ENCODE measurements at places on chromosomes 7 and 10.
A peak's percentile ranks its signal among the peaks of the same experiment; 100 is the strongest.

GRCh38 chr10:124179308-124180043 lies 86.1 kb upstream of the CHST15 start:
- DNase-seq, result no peak

GRCh38 chr10:77541247-77541646 lies 96.4 kb downstream of the KCNMA1 start:
- DNase-seq, result no peak

DNA sequence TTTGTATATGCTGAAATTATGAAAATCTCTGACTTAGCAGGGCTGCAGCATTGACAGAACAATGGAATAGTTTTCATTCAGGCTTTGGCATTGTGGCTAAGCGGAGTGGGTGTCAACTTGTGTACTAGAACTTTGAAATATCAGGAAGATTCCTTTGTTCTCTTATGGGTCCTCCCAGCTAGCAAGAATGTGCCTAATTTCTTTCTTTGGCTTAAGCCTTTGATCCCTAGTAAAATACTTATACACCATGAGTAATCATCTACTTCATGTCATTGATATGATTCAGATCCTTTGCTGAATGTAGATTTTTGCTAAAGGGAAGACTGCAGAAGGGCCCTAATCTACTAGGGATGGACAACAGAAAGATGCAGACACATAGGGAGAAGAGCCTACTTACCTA lies 6.2 kb downstream of the AVL9 start:
- DNase-seq, result no peak

DNA sequence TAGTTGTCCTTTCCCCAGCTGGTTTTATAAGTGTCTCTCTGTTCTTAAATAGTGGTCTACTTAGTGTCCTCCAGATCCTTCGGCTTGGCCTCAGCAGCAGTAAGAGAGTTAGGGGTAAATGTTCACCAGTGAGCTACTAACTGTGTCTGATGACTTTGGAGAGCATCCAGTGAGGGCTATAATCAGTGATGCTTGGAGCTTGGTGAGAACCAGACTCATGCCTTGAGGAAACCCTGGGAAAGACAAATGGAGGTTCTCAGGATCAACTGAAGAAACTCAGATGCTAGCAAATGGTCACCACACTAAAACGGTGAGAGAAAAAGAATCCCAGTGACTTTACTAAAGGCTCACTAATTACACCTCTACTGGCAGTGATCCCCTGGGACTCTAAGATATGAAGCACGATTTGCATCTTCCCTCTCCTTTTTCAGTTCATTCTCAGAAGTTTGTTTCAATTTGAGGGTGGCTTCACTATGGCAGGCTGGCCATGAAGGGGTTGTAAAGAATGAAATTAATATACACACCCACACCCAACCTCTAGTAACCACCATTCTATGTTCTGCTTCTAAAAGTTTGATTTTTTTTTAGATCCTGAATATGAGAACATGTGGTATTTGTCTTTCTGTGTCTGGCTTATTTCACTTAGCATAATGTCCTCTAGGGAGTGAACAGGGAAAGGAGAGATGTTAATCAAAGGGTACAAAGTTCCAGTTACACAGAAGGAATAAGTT lies 177.9 kb downstream of the PDE1C start:
- no peak for DNase-seq

- no peak for DNase-seq
Measured at GRCh38 chr10:46227936-46228562, 58.7 kb upstream of the ANTXRL start.

GRCh38 chr10:103676851-103677417 lies 178.4 kb downstream of the SH3PXD2A start:
- DNase-seq, result no peak

DNA sequence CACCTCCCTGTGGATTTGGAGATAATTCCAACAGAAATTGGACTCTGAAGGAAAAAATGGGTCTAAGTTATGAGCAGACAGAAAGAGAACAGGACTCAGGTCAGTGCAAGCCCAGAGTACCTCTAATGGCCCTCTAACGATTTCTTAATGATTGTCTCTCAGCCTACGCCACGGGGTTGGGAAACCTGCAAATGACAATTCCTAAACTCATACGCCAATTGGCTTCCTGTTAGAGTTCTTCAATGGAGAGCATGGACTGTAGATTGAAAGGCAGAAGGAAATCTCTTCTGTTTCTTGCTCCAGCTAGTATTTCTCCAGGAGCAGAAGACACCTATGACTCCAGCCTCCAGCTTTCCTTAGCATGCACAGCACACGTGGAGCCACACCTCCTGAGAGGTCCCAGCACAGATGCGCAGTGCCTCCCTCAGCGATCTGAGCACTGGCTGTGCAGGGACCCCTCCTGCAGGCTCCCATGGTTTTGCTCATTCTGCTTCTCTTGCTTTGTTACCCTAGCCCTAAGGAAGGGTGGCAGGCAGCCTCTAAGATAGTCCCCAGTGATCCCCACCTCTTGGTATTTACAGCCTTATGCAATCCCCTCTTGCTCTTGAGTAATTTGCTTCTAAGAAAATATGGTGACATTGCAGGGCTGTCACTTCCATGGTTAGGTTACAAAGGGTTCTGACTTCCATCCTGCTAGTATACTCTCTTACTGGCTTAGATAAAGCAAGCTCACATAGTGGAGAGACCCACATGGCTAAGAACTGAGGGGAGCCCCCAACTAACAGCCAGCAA lies 30.1 kb downstream of the DENND11 start:
- DNase-seq, result no peak

DNA sequence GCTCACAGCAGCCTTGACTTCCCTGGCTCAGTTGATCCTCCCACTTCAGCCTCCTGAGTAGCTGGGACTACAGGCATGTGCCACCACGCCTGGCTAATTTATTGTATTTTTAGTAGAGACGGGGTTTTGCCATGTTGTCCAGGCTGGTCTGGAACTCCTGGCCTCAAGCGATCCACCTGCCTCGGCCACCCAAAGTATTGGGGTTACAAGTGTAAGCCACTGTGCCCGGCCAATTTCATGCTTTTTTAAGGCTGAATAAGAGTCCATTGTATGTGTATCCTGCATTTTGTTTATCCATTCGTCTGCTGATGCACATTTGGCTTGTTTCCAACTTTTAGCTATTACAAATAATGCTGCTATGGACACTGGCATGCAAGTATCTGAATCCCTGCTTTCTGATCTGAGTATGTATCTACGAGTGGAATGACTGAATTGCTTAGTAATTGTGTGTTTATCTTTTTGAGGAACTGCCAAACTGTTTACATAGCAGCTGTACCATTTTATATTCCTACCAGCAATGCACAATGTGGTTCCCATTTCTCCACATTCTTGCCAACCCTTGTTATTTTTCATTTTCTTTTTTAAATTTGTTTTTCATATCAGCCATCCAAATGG lies 37.3 kb upstream of the TPST1 start:
- peak; percentile 43 for DNase-seq

GRCh38 chr7:152956006-152956405 lies 196.5 kb downstream of the ACTR3B start:
- no peak for DNase-seq

- DNase-seq, result no peak
Measured at GRCh38 chr7:76304888-76305375, 2.5 kb downstream of the HSPB1 start.

GRCh38 chr7:20374399-20374798 lies 43.7 kb downstream of the ITGB8 start:
- DNase-seq, result peak; percentile 78

DNA sequence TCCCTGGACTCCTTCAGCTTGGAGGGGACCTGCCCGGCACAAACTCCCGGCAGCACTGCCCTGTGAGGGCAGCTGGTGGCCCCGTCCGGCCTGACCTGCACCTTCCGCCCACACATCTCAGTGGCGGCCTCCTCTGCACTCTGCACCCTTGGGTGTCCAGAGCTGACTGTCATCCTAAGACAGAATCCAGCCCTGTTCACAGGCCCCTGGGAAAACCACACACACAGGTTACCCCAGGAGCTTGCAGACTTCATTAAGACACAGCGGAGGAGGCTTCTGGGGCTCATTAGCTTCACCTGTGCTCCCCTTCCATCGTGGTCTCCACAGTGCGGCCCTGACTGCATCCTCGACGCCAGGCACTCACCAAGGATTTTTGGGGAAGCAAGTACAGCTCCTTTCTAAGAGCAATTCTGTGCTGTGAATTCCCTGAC lies 51.5 kb upstream of the SHH start:
- DNase-seq, result no peak

- DNase-seq, result no peak
Measured at GRCh38 chr7:157383868-157384267, 47.1 kb downstream of the DNAJB6 start.

DNA sequence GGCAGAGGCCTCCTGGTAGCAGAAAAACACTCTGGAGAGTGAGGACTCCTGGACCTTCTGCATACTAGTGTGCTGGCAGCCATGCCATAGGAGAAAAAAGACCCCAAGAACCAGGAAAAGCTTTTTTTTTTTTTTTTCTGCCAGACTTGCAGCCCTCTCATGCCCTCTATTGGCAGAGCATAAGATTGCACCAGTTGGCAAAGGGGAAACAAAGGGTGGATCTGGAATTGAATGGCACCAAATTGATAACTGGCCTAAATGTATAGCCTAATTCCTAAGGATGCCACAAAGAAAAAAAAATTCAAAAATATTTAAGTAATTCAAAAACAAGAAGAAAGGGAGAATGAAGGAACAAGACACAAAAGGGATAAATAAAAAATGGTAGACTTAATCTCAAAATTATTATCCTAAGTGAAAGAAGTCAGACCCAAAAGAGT lies 112.5 kb upstream of the GHITM start:
- peak; percentile 1 for DNase-seq

DNA sequence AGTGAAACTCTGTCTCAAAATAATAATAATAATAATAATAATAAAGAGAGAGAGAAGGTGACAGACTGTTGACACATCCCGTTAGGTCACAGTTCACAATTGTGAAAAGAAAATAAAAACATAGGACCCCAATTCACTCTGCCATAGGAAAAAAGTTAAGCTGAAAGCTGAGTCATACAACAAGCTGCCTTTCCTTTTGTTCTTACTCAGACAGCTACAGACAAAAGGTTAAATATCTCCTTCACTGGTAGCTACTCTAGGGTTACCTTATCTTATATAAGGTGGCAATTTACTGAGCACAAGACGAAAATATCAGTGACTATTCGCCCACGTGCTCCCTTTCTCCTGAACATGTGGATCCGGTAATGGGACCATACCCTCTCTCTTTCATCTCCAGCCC lies 17.5 kb downstream of the TUBAL3 start:
- DNase-seq, result no peak

DNA sequence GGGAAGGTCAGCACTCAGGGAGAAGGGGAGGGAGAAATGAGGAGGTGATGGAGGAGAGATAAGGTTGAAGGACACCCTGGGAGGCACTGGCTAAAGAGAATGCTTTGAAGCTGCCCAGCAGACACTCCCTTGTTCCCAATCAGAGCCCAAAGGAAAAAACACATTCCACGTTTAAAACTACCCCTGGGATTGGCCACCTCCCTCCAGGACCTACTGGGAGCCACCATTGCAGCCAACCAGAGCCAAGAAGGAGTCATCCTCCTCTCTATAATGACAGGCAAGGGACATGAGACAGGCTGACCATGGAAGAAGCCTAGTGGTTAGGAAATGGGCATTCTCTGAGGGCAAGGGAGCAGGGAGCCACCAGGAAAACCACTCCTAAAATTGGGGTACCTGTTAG lies 43.8 kb downstream of the MYO1G start:
- no peak for DNase-seq

DNA sequence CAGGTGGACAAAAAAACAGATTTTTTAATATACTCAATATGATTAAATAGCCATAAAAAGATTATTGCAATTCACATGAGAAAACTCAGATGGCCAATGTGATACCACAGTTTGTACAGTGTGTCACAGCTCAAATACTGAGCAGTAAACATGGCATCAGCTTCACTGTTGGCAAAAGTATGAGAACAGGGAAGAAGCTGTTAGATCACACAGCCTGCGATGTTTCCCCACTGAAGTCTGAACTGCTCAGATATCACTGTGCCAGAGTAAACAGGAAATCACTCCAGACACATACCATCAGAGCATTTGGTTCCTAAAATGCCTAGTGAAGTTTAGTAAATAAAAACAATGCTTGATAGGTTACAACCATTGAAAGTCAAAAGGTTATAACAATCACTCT lies 347.8 kb downstream of the ETV1 start:
- no peak for DNase-seq

- DNase-seq, result no peak
Measured at GRCh38 chr7:157291404-157292080, 45.3 kb upstream of the DNAJB6 start.

DNA sequence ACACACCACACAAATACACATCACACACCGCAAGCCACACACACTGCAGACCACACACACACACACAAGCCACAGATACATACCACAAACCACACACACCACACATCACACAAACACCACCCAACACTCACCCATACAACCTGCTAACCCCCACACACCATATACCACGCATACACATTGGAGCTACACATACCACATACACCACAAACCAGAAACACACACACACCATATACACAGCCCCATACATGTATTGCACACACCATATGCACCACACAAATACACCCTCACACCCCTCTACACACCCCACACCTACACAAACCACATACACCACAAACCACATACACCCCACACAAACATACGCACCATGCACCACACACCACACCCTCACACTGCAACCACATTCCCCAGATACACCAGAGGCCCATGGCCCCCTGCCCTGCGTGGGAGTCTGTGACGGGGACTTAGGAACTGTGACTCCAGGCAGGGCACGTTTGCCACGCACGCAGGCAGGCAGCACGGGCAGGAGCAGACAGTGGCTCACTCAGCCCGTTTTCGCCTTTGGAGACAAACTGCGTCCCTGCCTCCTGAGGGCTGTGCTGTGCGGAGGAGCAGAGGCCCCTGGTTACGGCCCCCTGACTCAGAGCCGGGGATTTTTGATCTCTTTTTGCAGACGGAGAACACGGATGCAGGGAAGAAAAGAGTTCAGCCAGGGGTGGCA lies 52.6 kb downstream of the TMEM209 start:
- no peak for DNase-seq

DNA sequence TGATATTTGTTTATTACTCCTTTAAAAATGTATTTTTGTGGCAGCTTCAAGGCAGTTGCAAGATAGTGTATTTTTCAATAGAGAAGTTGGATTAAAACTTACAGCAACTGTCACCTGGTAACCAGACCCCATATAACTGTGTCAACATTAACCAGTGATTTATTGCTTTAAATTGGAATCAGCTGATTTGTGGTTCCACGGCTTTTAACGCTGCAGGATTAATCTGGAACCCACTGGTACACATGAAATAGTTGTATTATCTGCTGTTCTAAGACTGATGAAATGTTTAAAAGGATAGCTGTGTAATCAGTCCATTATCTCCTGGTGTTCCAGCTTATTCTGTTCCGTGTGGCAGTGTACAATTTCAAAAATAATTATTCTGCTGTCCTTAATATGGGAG lies 180.2 kb downstream of the CELF2 start:
- DNase-seq, result no peak

- no peak for DNase-seq
Measured at GRCh38 chr7:98788966-98789365, 80.8 kb downstream of the TMEM130 start.

DNA sequence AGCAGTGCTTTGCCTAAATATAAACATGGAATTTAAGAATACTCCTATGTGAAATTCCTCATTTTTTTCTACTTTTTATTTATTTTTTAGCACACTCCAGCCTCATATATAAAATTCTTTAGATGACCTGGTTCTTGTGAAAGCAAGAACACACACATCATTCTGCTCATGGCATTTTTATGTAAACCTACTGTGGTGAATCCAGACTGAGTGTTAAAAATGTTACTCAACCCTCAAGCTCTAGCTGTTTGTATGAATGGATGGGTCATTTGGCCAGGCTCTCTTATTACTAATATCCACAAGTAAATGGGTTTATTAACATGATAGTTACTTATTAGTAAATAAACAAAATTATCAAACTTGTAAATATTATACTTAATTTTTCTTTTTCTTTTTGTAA lies 551.7 kb upstream of the LRRN3 start:
- DNase-seq, result no peak

- no peak for DNase-seq
Measured at GRCh38 chr7:28055161-28055544, 125.4 kb downstream of the JAZF1 start.
